Stimulated activated naive CD8-positive, alpha-beta T cell treated with anti-CD3 and anti-CD28 coated beads, Interleukin-15, amount 100 ng/mL, for 72 hours (primary cell): ENCODE measurements at places on chromosomes 2 and 18.
A peak's percentile ranks its signal among the peaks of the same experiment; 100 is the strongest.

DNA sequence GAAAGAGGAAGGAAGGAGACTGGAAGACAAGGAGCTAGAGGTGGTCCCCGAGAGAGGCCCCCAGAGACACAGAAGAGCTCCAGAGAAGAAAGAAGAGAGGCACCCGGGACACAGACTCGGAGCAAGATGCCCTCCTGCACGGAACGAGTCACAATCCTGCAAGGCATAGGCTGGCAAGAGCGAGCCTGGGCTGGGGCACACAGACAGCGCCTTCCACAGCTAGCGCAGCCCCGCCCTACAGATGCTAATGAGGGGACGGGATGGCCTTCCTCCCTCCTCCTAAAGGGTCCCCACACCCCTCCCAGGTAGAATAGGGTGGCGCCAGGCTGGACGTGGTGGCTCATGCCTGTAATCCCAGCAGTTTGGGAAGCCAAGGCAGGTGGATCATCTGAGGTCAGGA, 19.8 kb upstream of the GPR17 start:
- DNase-seq = no peak

DNA sequence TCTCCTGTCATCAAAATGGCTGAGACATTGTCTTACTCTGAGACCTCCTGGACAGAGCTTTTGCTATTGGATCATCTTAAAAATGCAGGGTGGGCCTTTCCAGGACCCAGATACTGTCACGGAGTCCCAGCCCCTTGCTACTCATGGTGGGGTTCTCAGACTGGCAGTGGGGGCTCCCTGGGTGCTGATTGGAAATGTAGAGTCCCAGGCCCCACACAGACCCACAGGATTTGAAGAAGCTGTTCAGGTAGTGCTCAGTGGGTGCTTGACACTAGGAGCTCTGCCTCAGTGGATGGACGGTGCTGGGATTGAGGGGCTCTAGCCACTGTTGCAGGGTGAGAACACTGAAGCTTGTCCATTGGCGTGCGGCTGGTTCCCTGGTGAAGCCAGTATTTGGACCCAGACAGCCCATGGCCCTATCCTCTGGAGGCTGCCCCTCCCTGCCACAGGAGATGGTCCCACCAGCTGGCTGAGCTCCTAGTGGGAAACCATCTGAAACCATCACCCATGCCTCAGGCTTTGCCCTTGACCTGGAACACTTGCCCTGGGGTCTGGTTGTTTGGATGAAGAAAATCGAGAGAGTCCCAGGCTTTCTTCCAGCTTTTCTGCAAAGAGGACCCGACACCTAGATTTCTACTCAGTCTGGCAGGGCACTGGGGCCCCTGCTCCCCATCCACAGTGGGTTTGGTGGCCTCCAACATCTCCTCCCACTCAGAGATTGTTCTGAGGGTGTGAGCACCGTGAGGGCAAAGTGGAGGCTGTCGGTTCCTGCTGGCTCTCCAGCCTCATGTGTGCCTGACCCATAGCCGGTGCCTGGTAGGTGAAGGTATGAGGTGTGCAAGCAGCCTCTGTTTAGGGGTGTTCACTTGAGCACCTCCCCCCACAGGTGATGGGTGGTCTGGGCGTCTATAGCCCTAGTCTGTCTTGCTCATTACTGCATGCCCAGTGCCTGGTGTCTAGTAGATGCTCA, 30.1 kb downstream of the MROH2A start:
- no peak for DNase-seq

DNA sequence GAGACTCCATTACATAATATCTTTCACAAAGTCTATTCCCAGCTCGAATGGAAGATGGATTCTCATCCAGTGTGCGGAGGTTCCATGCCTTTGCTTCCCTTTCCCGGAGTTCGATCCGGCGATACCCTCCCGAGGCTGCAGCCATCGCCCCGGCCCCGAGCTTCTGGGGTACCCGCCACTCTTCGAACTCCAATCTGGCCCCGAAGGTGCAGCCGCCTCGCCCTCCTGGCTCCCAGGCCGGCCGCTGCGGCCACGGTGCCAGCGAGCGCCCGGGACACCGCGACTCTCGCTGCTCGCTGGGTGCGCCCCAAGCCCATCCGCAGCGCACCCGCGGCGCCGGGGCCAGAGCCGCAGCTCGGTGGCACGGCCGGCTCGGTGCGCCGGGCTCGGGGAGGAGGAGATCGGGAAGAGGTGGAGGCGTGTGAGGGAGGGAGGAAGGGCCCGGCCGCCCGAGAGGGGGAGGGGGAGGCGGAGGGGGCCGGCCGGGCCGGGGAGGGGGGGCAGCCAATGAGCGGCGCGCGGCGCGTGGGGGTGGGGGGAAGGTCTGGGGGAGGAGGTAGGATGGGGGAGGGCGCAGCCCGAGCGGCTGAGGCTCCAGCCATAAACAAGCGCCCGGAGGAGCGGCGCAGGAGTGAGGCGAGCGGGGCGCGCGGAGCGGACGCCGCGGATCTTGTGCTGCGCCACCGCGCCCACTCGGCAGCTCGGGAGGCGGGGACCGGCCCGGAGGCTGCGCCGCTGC, at the start of gene CRIM1:
TSS of gene CRIM1 (plus strand) at position 628 of the 739 bp plus-strand sequence. CDS start 515 bp downstream, outside the sequence.
- DNase-seq = peak; percentile 63

- peak; percentile 28 for DNase-seq
These were observed 44.3 kb downstream of the ZNF516 start for GRCh38 chr18:76450452-76451395.

DNA sequence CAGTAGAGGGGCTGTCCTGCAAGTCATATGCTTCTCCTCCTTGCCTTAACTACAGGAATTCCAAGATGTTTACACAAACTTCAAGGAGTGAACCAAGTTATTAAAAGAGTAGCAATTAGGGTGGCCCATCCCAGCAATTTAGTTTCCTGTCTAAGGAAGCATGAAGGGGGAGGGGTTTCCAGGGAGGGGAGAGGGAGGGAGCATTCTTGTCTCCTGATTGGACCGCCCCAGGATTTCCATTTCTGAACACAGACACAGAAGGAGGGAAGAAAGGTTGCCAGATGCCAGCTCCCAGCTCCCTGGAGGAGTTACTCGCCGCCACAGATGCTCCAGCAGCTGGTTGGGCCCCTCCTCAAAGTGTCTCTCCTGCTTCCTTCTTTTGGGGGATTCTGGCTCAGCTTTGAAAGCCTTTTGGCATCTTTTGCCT, 107.6 kb downstream of the TRIB2 start:
- DNase-seq = no peak

DNA sequence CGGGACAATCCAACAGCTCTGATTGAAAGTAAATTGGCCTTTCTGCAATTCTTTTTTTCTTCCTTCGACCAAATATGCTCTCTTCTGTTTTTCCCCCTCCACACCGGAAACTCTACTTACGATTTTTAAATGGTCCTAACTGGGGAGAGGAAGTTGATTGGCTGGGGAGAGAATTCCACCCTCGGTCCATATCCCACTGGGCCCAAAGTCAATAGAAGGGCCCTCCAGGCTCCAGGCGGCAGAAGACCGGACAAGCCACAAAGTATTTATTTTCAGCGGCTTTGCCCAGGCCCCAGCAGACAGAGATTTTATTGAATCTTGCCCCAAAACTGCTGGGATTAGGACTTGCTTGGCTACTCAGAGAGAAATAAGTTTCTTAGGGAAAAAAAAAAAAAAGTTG, 37.1 kb upstream of the SMAD7 start:
- no peak for DNase-seq

DNA sequence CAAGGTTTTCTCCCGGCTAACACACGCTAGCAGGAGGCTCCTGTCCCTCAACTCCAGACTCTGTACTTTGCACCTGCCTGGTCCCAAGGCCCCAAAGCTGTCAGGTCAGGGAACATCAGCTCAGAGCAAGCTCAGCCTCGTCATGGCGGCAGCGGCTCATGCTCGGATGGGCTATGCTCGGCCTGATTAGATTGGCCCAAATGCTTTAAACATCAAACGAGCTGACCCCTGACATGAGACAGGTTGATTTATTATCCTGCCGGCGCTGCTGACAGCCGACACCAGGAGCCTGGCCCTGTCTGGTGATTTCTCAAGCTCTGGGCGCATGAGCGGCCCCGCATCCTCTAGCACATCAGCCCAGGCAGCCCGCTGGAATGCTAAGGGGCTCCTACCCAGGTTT, 436.4 kb downstream of the EIPR1 start:
- DNase-seq = no peak

- no peak for DNase-seq
These were observed 62.8 kb downstream of the TCF7L1 start for GRCh38 chr2:85195956-85196355.

DNA sequence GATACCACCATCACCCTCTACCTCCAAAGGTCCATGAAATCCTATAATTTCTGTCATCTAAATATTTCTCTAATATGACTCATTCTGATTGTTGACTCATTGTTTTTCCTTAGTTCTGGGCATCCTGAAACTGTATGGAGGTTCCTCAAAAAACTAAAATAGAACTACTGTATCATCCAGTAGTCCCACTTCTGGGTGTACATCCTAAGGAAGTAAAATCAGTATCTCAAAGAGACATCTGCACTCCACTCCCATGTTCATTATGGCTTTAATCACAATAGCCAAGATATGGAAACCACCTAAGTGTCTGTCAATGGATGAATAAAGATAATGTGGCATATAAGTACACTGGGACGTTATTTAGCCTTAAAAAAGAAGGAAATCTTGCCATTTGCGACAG, 125.8 kb upstream of the MYO3B start:
- no peak for DNase-seq

GRCh38 chr2:187581125-187581896, 27.1 kb upstream of the TFPI start:
- peak; percentile 39 for DNase-seq

- DNase-seq = no peak
These were observed 22.1 kb upstream of the COL6A3 start for GRCh38 chr2:237435844-237436587.

DNA sequence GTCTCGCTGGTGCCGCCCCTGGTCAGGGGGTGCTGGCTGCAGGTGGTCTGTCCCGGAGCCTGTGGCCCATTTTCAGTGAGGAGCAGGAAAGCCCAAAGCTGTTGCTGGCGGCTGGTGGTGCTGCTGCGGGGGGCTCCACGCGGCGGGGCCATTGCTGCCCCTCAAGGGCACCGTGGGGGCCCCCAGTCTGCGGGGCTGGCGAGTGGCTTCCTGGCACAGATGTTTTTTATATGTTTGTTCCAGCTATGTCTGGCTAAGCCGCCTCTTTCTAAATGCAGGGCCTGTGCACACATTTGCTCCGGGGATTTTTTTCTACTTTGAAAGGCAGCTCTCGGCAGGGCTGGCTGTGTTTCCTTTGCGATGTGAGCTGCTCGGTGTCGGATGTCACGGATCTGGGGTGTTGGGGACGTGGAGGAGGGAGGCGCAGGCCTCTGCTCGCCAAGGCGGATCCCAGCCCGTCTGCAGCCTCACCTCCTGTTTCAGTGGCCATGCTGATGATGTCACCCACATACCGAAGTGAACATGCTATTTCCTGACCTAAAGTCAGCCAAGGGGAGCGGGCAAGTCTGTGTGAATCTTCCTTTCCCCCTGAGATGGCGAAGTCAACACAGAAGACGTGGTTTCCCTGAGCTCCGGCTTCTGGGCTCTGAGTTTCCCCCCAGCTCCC, 112.0 kb upstream of the CTDP1 start:
- DNase-seq = no peak

DNA sequence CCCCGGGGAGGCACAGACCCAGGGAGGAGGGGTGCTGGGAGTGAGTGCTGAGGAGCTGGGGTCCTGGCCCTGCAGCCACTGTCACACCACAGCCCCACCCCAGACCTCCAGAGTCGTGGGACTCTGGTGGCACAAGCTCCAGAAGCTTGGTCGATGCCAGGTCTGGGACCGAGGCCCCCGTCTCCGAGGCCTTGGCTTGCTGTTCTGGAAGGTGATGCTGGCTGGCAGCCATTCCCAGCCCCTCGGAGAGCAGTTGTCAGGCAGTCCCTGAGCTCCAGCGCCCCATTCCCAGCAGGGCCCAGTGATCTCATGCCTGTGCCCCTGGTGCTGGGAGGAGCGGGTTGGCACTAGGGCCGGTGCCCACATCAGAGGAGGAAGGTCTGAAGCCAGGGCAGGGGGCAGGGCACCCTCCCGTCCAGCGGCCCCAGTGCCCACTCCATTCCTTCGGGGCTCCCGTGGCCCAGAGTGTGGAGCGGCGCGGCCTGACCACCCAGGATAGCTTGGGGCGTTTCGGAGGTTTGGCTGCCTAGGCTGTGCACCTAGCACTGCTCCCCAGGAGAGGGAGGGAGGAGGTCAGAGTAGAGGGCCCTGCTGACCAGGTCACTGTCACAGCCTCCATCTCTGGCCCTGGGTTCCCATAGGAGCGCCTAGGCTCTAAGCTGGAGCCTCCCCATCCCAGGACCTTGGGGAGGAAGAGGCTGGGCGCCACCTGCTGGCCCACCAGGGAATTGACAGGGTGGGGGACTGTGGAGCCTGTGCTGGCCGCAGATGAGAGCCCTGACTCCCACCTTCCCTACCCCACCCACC, 16.8 kb upstream of the ALPI start:
- DNase-seq = peak; percentile 42

DNA sequence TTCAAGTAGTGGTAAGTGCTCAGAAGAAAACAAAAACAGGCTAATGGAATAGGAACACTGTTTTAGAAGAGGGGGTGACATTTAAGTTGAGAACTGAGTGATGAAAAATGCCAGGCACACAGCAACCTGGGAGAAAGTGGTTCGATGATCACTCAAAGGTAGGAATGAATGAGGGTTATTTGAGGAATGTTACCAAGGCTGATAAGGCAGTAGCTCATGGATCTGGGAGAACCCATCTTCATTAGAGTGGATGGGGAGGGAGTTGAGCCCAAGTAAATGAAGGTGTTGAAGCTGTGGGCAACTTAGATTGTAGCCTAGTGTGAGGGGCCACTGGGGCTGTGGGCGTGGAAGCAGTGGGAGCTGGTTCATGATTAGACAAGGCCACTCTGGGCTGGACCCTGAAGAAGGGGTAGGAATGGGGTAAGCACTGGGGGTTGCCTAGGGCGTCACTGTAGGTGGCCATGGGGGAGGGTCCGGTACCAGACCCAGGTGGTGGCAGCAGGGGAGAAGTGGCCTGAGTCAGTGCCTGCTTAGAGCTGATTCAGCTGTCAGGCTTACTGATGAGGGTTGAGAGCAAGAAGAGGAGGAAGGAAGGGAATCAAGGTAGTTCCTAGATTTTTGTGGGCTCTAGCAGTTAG, 22.5 kb upstream of the LYPD6B start:
- DNase-seq = no peak

DNA sequence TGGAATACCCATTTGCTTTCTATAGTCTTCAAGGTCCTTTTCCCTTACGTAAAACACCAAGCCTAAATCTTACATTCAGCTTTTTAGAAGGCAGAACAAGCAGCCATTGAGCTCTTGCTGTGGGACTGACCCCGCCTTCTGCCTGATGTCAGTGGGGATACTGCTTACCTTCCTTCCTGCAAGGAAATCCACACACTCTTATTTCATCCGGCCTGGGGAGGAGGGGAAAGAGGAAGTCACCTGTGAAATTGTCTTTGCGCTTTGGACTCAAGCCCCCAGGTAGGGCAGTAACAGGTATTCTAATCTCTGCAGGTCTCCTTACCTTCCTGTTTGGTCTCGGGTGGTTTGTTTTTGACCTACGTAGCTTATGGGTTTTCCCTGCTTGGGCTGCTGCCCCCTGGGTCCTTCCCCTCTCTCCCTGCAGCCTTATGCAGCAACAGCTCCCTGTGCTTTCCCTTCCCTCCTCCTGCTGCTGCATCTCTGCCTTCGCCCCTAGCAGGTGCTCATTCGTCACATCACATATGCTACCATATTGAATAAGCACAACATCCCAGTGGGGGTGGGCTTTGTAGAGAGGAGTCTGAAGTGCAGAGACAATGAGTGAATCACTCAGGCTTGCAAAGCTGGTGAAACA, 402.5 kb upstream of the TRIB2 start:
- no peak for DNase-seq
